ENCODE measurements at places on chromosomes 11 and 22. TPM values are rescaled to one million over a fixed set of nuclear protein-coding genes. Genes with fewer than 3 reads are reported as not detected.

PRDM11 gene
- 6.6 TPM for total RNA-seq

ZBED4 gene
- 19.5 TPM for total RNA-seq

ISX gene
- total RNA-seq: 91.1 TPM

MSANTD4 gene
- total RNA-seq: 8.2 TPM

MMP12 gene
- 10.9 TPM for total RNA-seq

APOL5 gene
- not detected for total RNA-seq

MFRP gene
- not detected for total RNA-seq

FTH1 gene
- total RNA-seq: 4,322 TPM

OR52E8 gene
- not detected for total RNA-seq

OR6A2 gene
- 0.43 TPM for total RNA-seq

KRTAP5-7 gene
- total RNA-seq: 0.73 TPM

THY1 gene
- 6.4 TPM for total RNA-seq

NPTXR gene
- total RNA-seq: 2.5 TPM

NXPE4 gene
- 142 TPM for total RNA-seq

MAPK8IP1 gene
- total RNA-seq: 1.7 TPM

GRCh38 chr22:46390652-46391301, 55.3 kb downstream of the TRMU start:
- DNase-seq: no peak

DNA sequence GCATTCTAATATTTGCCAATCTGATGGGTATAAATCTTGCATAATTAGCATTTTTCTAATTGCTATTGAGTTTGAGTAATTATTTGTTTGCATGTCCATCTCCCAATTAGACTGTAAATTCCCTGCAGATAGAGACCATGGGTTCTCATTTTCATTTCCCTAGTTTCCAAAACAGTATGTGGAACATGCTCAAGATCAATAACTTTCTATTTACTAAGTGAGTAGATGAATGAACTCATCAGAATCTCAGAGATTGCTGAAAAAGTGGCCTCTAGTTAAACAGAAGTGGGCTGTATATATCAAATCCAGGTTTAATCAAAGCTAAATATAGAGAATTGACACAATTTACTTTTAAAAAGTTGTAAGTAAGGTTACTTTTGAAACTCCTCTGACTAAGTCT, 138.0 kb upstream of the PGR start:
- DNase-seq: no peak

DNA sequence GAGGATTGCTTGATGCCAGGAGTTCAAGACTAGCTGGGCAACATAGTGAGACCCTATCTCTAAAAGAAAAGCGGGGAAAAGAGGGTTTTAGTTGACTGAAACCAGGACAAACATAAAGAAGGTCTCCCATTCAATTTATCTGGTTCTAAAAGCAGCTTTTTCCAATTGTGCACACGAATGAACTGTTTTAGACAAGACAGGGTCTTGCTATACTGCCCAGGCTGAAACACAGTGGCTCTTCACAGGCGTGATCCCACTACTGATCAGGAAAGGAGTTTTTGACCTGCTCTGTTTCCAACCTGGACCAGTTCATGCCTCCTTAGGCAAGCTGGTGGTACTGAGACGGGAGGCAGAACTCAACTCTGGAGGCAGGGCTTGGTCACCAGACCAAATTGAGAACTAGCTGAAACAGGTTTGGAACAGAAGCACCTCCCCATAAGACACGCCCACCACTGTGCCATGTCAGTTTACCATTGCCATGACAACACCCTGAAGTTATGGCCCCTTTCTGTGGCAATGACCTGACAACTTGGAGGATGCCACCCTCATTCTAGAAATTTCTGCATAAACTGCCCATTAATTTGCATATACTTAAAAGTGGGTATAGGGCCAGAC, 2.8 kb upstream of the NUCB2 start:
- peak; percentile 29 for DNase-seq

GRCh38 chr11:61110255-61111049, 8.2 kb downstream of the CD5 start:
- no peak for DNase-seq

DNA sequence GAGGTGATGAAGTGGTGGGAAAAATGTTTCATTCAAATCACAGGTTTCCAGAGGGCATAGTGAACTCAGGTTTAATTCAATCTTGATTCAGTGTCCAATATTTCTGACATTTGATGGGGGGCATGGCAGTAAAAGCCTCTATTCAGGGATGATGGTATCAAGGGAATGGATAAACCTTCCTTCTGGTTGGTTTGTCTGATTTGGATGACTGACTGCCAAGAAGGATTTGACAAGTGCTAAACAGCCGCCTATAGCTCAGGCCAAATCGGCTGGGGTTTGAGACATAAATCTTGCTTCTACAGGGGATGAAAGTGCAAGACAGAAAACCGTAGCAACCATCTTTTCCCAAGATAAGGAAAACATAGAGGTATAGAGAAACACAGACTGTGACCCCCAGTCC, 121.8 kb upstream of the C11orf87 start:
- no peak for DNase-seq

GRCh38 chr11:3215346-3216026, 3.1 kb downstream of the MRGPRG start:
- peak; percentile 14 for DNase-seq

- no peak for DNase-seq
These were observed 65.4 kb upstream of the ZC3H12C start for GRCh38 chr11:110027627-110028371.

DNA sequence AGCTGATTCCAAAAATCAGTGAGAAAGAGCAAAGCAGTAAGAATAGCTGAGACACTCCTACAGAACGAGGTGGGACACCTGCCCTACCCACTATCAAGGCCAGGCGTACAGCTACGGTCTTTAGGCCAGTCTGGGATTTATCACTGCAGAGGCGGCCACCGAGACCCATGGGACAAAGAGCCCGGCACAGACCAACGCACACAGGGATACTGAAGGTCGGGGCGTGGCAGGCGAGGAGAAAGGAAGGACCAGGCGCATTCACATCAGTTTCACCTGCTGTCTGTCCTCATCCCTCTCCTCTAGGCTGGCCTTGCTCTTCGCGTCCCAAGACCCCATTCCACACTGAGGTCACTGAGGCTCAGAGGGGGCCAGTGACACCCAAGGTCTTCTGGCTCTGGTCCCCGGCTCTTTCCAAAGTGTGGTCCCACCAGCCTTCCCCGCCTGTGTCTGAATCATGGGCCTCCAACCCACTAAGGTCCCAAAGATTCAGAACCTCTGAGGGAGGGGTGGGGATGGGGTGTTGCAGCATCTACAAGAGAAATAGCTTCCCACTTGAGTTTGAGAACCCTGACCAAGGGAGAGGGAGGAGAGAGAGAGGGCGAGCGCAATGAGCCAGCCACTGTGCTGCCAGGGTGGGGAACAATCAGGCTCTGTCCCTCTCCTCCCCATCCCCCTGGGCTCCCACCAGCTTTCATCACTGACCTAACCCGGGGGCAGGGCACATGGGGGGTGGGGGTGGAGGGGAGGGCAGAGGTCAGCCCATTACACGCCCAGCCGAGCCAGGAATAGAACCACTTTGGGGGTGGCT, 7.2 kb upstream of the PICK1 start:
- DNase-seq: no peak

GRCh38 chr11:102295045-102295444, 22.2 kb upstream of the BIRC3 start:
- DNase-seq: no peak

DNA sequence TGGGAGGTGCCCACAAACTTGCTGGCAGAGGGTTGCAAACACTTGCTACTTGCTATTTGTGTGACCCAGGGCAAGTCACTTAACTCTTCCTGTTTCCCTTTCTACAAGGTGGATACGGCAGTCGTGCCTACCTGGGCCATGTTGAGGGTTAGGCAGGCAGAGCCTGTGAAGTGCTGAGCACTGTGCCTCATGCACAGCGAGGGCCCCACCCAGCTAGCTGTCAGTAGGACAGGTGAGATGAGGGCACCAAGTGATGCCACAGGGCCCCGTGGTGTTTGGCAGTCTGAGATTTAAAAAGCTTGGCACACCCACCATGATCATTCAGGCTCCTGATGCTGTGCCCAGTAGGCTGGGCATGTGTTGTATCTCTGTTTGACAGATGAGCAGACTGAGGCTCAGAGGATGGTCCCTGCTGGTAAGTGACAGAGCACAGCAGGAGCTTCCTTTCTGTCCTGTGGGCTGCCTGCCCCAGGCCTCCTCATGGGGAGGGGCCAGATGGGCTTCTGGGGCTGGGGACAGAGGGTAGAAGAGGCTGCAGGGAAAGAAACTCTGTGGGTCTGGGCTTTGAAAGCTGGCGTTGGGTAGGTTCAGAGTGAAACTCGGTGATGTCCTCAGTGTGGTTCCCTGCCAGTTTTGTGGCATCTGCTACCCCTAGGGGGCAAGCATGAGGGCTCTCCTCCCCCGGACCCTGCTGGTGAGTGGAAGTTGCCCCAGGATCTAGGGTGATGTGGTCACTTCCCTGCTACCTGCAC, 59.3 kb downstream of the TSPAN18 start:
- no peak for DNase-seq

- DNase-seq: peak; percentile 54
These were observed at the start of gene UBE2L6 for GRCh38 chr11:57567515-57568329. TSS of gene UBE2L6 (minus strand) at chr11:57567672. CDS start at chr11:57567611, 61 bp downstream.

- no peak for DNase-seq
These were observed 36.9 kb downstream of the CAT start for GRCh38 chr11:34475656-34476055.

- DNase-seq: no peak
These were observed 282.6 kb downstream of the CADM1 start for GRCh38 chr11:115221461-115222069.

- no peak for DNase-seq
These were observed 50.9 kb upstream of the LINC01488 start for GRCh38 chr11:69430566-69430965.

- DNase-seq: no peak
These were observed 72.7 kb downstream of the AMBRA1 start for GRCh38 chr11:46520971-46521745.

- DNase-seq: no peak
These were observed 273.0 kb downstream of the CASP12 start for GRCh38 chr11:104625246-104625645.

DNA sequence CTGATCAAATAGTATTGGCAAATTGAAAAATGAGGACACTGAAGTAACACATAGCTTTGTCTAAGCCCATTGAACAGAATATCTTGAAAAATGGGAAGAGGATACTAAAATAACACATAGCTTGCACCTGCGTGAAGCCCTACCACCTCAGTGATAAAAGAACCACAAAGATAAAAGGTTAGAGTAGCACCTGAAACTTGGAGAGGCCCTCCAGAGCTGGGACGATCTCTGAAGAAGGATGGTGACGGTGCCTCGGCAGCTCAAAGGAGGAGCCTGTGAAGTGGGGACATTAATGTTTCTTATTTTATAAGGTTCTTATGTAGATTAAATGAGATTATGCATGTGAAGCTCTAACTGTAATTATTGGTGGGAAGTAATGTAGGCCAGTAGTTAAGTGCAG, 23.1 kb upstream of the ARHGAP42 start:
- DNase-seq: no peak

DNA sequence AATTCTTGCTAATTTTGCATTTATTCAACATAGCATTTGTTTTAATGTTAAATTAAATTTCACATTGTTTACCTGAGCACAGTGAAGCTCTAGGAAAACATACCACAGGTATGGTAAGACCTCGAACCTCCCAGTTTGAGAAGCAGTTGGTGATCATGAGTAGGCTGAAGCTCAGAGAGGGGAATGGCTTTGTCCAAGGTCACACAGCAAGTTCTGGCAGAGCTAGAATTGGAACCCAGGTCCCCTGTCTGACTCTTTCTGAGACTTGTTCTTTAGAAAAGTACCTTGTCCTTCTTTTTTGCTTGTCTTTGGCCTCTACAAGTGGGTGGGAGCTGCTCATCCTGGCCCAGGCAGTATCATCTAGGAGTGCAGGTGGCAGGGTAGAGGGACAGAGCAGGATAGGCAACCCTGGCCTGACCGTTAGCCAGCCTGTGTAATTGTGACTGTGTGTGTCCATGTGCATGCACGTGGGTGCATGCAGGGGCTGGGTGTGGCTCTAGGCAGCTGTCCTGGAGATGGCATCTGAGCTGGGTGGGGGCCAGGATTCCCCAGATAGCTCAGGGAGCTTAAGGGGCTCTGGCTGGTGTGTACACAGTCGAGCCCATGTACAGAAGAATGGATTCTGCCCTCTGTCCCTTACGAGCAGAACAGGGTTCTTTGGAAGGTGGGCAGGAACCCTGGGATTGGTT, 21.6 kb downstream of the PHLDB1 start:
- DNase-seq: no peak

DNA sequence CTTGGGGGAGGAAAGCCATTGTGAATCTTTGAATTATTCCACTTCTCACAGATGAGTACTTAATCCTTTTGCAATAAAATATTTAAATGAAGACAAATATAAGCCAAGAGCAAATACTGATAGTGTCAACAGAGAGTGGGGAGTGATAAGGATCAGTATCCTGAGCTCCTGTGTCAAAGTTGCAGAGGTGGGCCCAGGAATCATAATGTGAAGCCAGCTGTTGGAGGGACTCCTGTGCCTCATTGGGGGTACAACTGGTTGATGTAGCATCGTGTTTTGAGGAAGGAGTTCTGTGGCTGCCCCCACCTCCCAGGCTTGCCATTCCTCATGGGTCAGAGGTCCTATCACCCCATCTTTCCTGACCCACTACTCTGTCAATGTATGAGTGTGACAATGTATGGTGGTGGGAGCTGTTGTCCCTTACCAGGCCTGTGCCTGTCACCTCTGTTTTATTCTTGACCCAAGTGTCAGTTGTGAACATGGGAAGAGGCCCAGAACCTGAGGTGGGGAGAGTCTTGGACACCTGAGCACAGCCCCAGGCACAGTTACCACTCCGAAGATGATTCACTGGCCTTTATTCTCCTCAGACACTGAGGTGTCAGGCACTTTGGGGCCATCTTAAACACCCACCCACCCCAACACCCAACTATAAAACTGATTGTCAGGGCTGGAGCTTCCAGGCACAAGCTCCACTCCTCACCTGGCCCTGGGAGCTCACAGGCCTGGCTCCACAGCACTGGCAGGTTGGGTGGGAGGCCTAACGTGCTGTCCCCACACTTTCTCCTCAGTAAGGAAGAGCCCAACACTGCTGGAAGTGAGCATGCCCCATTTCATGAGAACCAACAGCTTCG, 38.4 kb downstream of the KCNQ1OT1 start:
- DNase-seq: no peak

DNA sequence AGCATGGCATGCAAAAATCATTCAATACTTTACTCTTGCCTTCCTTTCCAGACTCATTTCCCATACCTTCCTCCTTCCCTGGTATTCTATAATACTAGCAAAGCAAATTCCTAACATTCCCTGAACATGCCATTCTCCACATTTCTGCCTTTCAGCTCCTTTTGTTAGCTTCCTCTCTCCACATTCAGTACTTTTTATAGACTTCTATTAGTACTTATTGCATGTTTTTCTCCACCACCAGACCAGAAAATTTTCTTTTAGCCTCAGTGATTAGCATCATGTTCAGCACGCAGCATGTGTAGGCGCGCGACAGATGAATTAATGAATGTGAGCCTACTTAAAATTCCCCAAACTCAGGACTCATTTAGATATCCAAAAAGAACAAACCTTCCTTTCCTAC, 935.3 kb downstream of the DLG2 start:
- DNase-seq: no peak

Data from left colon (tissue), 2 donors.